Foreskin melanocyte (primary cell): ENCODE measurements at places on chromosomes 2 and 18.

DNA sequence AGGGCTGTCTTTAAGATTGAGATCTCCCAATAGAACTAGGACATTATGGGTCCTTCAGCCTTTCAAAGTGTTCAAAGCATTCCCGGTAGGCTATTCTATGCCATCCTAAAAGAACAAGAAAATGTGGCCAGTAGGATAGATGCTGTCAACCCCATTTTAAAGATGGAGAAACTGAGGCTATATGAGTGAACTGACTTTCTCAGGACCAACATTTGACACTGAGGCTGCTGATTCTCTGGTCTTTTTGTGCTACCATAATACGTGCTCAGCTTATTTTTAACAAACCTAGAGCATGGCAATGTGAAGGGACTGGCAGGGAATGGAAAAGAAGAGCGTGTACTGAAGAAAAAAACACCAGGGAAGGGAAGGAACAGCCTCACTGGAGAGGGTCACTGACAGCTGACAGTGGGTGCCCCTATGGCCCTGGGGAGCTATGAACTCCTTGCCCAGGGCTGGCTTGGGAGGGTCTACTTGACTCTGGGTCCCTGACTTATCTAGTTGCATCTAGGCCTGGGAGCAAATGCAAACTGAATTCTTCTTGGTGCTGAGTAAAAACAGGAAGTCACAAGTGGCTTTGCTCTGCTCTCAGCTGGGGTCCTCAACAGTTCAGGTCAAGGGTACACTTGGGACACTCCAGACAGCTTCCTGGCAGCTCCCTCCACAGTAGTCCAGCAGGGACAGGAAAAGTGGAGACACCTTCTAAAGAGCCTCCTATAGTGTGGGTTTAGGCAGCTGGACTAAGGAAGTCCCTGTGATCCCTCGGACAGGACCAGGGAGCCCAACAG, 2.3 kb downstream of the CYRIA start:
- DNase-seq: no peak

GRCh38 chr2:150639383-150639782, 151.9 kb upstream of the RND3 start:
- DNase-seq: no peak

GRCh38 chr18:57446322-57446721, 11.1 kb downstream of the ONECUT2 start:
- no peak for DNase-seq

DNA sequence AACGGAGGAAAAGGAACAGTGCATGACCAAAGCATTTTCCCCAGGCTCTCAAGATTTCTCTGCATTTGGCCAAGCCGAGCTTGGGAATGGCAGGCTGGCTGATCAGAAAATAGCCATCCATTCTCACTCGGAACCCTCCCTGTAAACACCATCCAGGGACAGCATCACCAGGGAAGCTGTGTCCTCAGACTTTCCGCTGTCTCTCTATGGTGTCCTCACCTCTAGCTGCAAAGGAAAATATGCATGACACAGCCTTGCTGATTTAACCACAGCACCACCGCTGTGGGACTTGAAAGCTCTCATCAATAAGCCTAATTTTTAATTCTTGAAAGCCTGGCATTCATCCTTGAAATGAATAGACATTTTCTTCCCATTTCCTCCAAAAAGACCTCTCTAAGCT, 311.7 kb downstream of the EIPR1 start:
- no peak for DNase-seq

- DNase-seq: no peak
These were observed 69.6 kb upstream of the GYPC start for GRCh38 chr2:126586317-126586716.

GRCh38 chr2:119157850-119158511, 570 bp downstream of the C1QL2 start:
- DNase-seq: no peak

- DNase-seq: no peak
These were observed 54.9 kb downstream of the R3HDM1 start for GRCh38 chr2:135586148-135586547.

GRCh38 chr18:78090584-78090983, 840.9 kb downstream of the GALR1 start:
- DNase-seq: no peak

DNA sequence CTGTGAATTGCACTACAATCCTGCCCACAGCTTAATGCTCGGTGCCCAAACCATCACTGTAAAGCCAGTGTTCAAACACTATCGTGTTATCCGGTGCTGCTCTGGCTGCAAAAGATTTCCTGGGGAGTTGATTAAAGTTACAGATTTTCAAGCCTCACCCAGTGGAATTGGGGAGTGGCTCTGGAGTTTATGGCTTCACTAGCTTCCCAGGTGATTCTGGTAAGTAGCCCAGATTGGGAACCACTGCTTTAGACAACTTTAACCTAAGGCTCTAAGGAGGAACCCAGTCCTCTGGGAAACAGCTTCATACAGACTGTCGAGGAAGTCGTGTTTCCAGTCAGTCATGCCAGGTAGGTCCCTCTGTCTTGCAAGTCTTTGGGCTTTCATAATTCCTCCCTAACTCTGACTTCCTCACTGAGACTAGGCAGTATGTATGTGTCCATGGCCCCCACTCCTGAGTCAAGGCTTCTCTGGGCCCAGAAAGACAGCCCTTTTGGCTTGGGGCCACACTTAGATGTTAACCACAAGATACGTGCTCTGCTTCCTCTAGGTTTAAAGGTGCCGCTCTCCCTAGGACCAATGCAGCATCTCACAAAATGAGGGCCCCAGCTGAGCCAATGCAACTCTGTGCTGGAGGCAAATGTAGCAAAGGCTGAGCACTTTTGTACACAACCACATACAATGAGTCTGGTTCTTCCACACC, 299.7 kb downstream of the PRKCE start:
- no peak for DNase-seq

- DNase-seq: no peak
These were observed 68.1 kb upstream of the LYPD6B start for GRCh38 chr2:148970385-148970784.

DNA sequence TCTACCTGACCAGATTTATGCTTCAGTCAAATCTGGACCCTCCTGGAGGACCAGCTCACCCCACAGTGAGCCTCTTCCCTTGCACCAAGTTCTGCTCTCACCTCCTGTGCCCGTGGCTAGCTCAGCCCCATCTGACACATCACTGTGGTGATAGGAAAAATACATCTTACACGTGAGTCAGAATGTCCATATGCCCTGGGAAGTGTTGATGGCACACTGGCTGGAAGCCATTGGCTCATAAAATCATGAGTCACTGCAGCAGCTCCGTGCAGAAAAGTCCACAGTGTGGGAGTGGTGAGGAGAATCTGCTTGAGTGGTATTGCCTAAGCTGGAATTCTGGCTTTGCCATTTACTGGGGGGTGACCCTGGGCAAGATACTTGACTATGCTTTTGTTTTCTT, 42.6 kb upstream of the RAPGEF4 start:
- peak; percentile 62 for DNase-seq

DNA sequence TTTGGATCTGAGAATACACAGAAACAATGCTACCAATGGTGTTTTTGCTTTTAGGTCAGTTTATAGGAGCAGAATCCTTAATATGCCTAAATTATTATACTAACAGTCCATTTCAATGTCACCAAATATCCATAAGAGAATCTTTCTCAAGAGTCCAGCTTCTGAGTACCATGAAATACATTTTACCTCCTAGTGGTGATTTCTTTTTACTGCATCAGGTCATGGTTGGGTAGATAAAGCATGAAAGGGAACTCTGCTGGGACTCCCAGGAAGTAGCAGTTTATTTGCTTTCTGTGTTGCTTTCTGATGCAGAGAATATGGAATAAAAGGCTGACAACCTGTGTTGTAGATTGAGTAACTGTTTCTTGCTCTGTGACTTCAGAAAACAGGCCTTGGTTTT, 115.6 kb downstream of the PPP1R1C start:
- DNase-seq: no peak

- no peak for DNase-seq
These were observed 31.9 kb upstream of the MAPRE3 start for GRCh38 chr2:26938399-26939118.

- DNase-seq: no peak
These were observed 354.6 kb downstream of the FSIP2 start for GRCh38 chr2:186093174-186093573.

DNA sequence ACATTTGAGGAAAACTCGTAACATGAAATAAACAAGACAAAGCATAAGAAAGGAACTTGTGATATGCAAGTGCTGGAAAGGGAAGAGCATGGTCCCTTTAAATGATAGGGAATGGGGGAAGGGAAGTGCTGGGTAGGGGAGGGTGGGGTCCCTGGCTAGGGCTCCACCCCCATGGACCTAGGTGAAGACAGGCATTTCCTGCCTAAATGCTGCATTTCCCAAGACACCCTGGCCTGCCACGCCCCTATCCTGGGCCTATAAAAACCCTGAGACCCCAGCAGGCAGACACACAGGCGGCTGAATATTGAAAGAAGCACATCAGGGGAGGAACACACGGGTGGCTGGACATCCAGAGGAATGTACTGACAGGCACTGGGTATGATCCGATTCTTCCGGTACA, 499.9 kb downstream of the ZEB2 start:
- no peak for DNase-seq

- no peak for DNase-seq
These were observed 16.5 kb downstream of the SLC4A3 start for GRCh38 chr2:219643788-219644398.

GRCh38 chr2:232315049-232315922, 63.3 kb upstream of the ALPP start:
- DNase-seq: peak; percentile 96

GRCh38 chr2:204170411-204170810, 233.8 kb downstream of the ICOS start:
- DNase-seq: no peak

- DNase-seq: no peak
These were observed 52.1 kb downstream of the ABCG8 start for GRCh38 chr2:43890855-43891254.

DNA sequence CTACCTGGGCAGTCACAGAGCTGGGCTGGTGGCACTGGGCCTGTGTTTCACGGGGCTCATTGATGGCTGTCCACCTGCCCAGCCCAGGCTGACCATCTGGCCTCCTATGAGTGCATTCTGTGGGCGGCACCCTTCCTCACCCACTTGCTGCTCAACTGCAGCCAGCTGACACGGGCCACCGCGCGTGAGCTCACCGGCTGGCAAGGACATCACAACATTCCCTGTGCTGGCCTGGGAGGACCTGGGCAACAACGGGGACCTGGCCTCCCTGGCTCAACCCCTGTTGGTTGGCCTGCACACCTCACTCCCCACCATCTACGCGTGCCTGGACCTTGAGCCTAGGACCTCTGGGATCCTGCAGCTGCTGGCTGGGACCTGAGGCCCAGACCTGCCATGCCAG, 98.2 kb upstream of the DTNA start:
- no peak for DNase-seq

DNA sequence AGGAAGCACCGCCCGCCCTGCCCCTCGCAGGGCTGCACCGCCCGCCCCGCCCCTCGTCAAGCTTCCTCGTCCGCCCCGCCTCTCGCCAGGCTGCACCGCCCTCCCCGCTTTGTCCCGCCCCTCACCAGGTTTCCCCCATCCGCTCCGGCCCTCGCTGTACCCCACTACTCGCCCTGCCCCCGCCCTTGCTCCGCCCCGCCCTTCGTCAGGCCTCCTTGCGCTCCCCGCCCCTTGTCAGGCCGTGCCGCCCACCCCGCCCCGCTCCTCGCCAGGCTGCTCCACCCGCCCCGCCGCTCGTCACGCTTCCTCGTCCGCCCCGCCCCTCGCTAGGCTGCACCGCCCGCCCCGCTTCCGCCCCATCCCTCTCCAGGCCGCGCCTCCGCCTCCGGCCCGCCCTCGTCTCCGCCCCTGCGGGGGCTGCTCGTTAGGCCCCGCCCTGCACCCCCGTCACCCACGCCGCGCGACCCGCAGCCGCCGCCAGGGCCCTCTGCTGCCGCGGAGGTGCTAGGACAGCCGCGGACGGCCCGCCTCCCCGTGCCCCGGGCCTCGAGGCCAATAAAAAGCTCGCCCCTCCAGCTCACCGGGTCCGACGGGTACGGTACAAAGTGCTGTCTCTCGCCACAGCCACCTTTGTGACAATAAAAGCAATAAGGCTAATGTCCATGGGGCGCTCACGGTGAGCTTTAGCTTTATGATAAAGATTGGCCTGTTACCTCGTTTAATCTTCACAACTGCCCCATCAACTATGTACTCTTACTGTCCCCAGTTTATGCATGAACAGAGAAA, 602 bp upstream of the DNPEP start:
- peak; percentile 81 for DNase-seq

- DNase-seq: no peak
These were observed 7.1 kb downstream of the TPGS2 start for GRCh38 chr18:36821681-36822080.

DNA sequence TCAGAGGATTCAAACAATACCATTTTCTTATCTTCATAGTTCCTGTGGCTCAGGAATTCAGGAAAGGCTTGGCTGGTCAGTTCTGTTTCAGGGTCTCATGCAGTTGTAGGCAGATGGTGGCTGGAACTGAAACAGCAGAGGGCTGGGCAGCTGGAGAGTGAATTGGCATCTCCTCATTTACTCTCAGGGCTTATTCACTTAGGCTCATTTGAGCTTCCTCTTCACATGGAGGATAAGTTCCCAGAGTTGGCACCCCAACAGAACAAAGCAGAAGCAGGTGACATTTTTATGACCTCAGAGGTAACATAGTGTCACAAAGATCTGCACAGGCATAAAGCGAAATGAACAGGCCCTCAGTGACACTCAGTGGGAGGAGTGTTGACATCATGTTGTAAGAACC, 66.1 kb downstream of the RBBP8 start:
- no peak for DNase-seq

GRCh38 chr2:127413200-127413599, 5.0 kb upstream of the PROC start:
- no peak for DNase-seq

- DNase-seq: no peak
These were observed 181.3 kb downstream of the CTIF start for GRCh38 chr18:48719974-48720654.

- DNase-seq: no peak
These were observed 312.3 kb downstream of the PRKCE start for GRCh38 chr2:45963816-45964215.

- DNase-seq: no peak
These were observed 162.7 kb upstream of the COL3A1 start for GRCh38 chr2:188811522-188811921.
